ENCODE measurements at places on chromosomes 3 and 15.

- no peak for DNase-seq
Observed at GRCh38 chr3:127762077-127762786, 60.1 kb downstream of the MGLL start.

DNA sequence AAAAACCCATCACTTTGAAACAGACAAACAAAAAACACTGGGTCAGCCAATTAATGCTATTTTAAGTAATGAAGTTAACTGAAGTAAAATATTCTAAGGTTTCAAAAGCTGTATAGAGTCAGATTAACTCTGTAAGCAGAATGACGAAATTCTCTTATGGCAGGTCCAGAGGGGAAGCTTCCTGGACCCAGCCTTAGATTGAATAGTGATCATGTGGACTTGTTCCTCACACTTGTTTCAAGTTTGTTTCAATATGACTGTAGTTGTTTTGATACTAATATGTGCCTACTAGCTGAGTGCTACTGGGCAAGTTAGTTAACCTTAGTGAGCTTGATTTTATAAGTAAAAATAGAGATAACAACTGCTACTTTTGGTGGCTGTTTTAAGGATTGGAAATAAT is 32.6 kb downstream of the PLS1 start:
- no peak for DNase-seq

- peak; percentile 36 for DNase-seq
Observed at GRCh38 chr3:58463181-58463941, 28.5 kb upstream of the KCTD6 start.

- DNase-seq, result no peak
Observed at GRCh38 chr15:99983886-99984286, 250.6 kb upstream of the LYSMD4 start.

DNA sequence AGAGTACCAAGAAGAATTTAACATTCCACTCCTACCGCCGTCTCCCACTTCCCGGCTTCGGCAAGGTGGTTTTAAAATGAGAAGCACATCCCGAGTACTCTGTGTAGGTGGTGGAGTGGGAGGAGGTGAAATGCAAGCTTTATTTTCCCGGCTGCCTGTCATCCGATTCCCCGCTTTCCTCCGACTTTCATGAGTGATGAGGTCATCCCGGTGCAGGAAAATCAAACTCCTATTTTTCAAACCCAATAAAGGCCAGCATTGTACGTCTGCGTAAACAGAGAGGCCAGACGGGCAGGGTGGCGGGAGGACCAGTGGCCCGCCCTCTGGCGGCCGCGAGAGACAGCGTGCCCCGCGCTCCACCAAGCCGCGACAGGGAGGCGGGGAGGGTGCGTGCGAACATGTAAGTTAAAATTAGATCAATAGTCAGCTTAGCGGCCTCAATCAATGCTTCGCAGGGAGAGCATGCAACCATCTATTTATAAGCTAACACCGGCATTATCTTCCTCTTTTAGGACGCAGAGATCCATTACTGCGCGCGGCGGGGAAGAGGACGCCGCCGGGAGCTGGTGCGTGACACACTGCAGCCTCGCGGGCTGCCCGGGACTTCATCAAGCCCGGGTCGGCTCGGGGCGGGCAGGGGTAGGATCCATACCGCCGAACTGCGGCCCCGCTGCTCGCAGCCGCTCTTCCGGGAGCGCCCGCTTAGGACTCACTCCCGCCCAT is 163.3 kb downstream of the CD47 start:
- DNase-seq, result peak; percentile 54

DNA sequence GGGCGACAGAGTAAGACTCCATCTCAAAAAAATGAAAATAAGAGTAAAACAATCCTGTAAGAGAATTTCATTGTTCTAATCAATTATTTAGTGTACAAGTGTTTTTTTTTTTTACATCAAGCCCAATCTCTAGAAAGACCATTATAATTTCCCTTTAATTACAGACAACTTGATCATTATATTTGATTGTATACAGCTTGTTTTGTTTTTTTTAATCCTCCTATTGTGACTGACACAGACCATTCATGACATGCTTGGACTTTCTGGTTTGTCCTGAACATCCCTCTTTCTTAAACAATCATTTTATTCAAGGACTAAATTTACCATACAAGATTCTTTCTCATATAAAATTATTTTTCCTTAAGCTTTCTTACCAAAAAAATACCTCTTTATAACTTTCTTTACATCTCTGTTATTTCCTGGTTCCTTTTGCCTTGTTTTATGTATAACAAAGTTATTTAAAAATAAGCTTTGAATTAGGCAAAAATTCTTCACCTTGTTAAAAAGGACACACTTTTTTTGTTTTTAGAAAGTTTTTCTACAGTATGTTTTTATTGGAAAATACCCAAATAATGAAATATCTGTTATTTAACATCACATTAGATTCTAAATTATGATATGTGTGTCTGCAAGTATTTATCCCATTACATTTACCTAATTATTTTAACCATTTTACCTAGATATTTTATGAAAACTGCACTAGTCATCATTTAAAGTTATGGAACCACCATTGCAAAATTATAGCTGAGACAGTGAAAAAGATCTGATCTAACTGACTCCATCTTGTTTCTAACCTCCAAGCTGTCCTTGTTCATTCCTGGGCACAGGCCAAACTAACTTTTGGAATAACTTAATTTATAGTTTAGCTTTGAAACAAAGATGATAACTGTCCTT is 26.1 kb upstream of the GFM1 start:
- DNase-seq, result no peak

DNA sequence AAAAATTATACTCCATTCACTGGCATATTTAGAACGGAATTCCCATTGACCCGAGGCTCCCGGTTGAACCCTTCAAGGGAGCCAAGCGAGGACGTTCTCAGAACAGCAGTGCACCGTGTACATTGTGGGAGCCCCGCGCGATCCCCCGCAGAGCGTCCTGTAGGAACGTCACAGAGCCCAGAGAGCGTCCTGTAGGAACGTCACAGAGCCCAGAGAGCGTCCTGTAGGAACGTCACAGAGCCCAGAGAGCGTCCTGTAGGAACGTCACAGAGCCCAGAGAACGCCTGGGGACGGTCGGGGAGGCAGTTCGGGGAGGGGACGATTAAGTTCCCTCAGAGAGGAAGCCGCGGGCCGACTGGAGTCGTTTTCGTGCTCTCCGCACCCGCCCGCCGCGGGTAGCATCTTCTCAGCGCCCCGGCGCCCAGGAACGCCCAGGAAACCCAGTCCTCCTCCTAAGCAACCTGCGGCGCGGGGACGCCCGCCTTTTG is 506 bp upstream of the ATP1B3 start:
- no peak for DNase-seq

DNA sequence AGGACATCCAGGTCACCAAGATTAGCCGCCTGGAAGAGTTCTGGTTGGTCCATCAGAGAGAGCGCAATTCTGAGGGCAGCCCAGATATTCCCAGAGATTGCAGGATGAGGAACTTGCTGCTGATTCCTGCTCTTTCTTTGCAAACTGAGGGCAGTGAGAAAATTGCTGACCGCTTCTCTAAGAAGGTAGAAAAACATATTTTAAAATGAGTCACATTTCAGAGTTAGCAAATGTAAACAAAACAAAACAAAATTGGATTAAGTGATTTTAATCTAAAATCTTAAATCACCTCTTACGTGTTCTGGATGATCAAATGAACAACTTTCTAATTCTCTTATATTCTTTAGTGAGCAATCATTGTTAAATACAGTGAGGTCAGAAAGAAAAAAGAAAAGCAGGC is 149.0 kb downstream of the USP13 start:
- no peak for DNase-seq

GRCh38 chr15:46409841-46410301 is 775.0 kb downstream of the SQOR start:
- no peak for DNase-seq

- DNase-seq, result no peak
Observed at GRCh38 chr15:66600240-66600627, 34.4 kb upstream of the LCTL start.

- no peak for DNase-seq
Observed at GRCh38 chr15:71648095-71648494, 162.3 kb upstream of the NR2E3 start.

GRCh38 chr3:122767540-122768372 is 25.9 kb downstream of the HSPBAP1 start:
- no peak for DNase-seq

- DNase-seq, result no peak
Observed at GRCh38 chr3:119239206-119239820, 1.4 kb downstream of the B4GALT4 start.

- DNase-seq, result no peak
Observed at GRCh38 chr3:129365296-129366136, 62.9 kb downstream of the EFCAB12 start.

GRCh38 chr3:147113293-147114044 is 292.9 kb downstream of the ZIC4 start:
- DNase-seq, result no peak

- no peak for DNase-seq
Observed at GRCh38 chr15:63528138-63528659, 23.8 kb downstream of the USP3 start.

DNA sequence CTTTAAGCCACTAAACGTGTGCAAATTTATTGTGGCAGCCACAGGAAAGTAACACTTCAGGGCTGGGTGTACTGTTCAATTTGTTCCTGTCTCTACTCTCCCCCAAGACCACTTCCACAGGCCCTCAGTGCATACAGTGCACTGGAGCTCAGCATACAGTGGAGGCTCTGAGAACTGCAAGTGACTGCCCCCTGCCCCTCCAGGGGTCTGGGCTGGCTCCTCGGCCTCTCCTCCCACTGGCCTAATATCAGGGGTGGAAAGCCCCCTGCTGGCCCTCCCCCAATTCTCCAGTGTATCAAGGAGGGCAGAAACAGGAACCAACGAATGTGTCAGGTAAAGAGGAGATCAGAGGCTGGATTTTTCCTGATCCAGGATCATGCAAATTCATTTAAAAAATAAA is 19.9 kb upstream of the HEG1 start:
- DNase-seq, result no peak

- no peak for DNase-seq
Observed at GRCh38 chr3:171199473-171199829, 172.9 kb upstream of the SLC2A2 start.

DNA sequence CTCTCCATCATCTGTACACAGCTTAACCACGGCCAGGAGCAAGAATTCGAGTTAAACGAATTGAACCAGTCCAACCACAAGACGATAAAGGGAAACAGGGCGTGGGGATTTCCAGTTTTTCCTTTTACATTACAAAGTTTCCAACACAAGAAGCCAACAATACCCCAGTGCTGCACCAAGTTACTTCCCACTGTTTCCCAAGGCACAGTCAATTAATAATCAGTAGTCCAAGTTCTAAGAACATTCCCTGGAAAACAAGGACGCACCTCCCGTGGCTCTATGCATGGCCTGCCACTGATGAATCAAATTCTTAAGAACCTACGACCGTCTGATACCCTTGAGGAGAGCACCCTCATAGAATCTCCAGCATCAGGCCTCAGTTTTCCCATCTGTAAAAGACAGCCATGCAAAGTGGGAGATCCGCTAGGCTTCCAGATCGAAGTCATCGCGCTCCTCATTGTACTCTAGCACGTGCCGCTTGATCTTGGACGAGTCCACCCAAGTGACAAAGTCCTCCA is 774 bp downstream of the IMP3 start:
- DNase-seq, result no peak

GRCh38 chr3:170233530-170233929 is 11.3 kb downstream of the PRKCI start:
- DNase-seq, result no peak

DNA sequence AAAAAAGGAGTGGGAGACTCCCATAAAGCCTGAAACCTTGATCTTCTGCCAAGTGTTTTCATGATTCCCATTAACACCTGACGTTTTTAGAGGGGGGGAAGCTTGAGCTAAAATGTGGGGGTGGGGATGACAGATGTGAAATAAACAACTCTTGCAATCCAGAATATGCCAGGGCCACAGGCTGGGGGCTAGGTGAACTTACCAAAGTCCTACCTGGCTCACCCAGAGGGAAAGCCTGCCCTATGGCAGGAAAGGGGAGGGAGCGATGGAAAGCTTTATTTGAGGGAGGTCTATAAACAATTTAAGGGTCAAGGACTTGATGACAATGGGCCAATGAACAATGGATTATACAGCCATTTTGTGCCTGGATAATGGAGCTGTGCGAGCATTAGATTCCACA is 108.3 kb downstream of the LRIG1 start:
- DNase-seq, result no peak

- peak; percentile 47 for DNase-seq
Observed at GRCh38 chr3:33636125-33636850, 81.8 kb downstream of the CLASP2 start.

All from NT2/D1 (cell line).